ENCODE measurements at places on chromosomes 7 and 10.

DNA sequence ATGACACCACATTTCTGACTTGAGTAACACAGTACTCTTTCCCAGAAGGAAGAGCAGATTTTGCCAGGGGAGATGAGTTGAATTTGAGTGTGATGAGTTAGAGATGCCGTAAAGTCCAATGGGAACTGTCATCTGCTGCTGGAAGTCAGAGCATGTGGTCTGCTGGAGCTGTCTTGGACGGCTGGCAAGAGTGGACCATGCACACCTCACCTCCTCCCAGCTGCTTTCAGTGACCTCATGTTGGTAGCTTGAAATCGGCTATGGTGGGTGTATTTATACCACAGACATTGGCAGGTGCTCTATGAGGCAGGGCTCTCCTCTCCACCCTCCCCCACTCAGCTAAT lies 82.3 kb downstream of the COL13A1 start:
- DNase-seq = no peak

GRCh38 chr7:99143853-99144672 lies at the start of gene SMURF1:
TSS of gene SMURF1 (minus strand) at chr7:99144108. CDS start at chr7:99143780, 328 bp downstream.
- DNase-seq = peak; percentile 88

DNA sequence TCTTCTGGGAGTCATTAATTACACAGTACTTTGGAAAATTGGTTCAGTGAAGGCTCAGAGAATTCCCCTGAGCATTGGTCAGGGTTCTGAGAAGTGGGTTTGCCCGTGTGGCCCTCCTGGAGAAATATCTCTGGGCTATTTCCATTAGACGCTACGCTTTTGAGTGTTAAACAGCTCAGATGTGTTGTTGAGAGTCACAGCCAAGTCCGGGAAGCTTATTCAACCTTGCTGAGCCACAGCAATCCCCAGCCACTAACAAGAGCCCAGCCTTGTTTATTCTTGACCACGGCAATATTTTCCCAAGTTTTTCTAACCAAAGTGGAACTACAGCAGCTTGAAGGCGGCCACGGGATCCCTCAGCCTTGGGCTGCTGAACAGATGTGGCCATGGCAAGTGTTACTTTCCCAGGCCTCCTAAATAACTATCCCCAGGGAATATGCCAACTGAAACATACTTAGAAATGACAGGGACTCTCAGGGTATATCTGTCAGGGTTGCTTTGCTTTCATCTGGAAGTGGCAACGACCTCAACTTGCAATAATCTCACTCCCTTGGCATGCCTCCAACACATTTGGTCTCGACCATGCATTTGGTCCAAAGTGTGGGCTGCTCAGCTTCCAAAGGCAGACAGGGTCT lies 214.7 kb downstream of the EMX2 start:
- no peak for DNase-seq

GRCh38 chr7:123242467-123243092 lies 42.8 kb upstream of the SLC13A1 start:
- no peak for DNase-seq

GRCh38 chr10:5106553-5106952 lies 12.3 kb downstream of the AKR1C3 start:
- DNase-seq = no peak

- no peak for DNase-seq
Measured at GRCh38 chr10:15814565-15814964, 45.7 kb downstream of the MINDY3 start.

DNA sequence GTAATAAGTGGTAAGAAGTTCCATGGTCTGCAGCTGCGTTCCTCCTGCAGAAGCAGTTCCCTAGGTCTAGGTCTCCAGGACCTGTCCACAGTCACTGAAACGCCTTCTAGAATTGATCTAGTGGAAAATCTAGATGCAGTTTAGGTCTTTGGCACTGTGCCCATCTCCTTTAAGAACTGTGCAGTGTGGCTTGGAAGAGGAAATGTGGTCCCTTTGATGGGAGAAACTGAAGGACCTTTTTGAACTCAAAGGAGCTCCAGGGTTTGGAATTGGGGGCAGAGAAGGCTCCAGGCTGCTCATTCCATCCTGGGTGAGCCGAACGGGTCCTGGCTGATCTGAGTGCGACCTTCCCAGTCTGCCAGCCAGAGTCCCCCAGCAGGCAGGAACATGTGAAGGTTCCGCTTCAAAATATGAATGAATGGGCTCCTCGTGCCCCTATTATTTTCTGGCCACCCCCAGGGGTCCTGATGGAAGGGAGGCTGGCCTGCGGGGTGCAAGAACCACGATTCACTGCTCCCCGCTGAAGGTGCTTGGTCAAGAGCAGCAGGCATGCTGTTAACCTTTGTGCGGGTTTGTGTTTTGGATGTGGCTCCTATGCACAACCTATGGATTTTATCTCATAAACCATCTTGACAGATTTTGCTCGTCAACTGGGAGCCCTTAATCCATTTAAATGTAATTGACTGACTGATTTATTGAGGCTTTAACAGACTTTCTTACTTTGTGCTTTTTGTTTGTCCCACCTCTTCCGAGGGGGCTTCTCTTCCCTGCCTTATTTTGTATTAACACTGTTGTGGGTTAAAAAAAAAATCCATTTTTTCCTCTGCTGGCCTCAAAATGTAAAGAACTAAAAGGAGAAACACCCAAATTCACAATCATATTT lies 36.7 kb downstream of the ZNF467 start:
- DNase-seq = no peak

- DNase-seq = no peak
Measured at GRCh38 chr7:17952387-17952786, 12.1 kb upstream of the SNX13 start.

- DNase-seq = no peak
Measured at GRCh38 chr10:48573045-48573444, 31.8 kb downstream of the ARHGAP22 start.

DNA sequence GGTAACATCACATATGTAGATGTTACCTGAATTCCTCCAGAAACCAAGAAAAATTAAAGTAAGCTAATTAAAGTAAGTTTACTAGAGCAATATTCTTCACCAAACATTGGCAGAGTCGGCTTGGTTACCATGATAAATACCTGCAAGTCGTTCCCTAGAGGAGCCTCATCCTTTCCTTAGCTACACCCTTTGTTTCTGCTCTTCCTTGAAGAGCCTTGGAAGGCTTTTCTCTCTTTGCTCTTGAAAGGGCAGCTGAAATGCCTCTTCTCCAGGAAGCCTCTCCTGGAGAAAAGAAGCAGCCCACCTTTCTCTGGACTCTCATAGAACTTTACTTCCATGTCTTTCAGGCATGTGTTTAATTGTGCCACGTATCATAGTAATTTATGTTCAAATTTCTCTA lies 34.9 kb upstream of the CALD1 start:
- DNase-seq = no peak

- no peak for DNase-seq
Measured at GRCh38 chr10:99595770-99596465, 24.3 kb downstream of the SLC25A28 start.

- no peak for DNase-seq
Measured at GRCh38 chr10:44725404-44725803, 185.7 kb upstream of the TMEM72 start.

DNA sequence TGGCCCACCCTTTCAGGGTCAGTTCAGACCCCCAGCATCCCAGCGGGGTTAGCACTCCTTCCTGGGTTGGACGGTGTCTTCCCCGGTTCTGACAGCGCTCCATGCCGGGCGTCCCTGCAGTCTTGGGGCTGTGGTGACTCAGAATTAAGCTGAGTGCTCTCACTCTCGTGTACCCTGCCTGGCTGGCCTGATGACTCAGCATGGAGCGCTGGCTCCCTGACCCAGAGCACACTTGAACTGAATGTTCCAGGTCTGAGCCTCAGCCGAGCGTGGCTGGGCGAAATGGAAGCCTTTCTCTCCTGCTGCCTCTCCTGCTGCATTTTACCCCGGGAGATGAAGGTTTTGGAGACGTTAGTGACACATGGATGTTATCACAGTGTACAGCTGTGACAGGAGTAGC lies 7.1 kb downstream of the BAG3 start:
- no peak for DNase-seq

- no peak for DNase-seq
Measured at GRCh38 chr10:67676208-67676825, 19.7 kb downstream of the CTNNA3 start.

Measured in activated CD8-positive, alpha-beta memory T cell treated with anti-CD3 and anti-CD28 coated beads for 24 hours (primary cell).